ENCODE measurements at places on chromosomes 6 and 20.

GRCh38 chr6:36853325-36853724 is 14.1 kb upstream of the CPNE5 start:
- peak; percentile 73 for DNase-seq

- no peak for DNase-seq
These were observed 15.1 kb upstream of the TMEM217 start for GRCh38 chr6:37272834-37273566.

DNA sequence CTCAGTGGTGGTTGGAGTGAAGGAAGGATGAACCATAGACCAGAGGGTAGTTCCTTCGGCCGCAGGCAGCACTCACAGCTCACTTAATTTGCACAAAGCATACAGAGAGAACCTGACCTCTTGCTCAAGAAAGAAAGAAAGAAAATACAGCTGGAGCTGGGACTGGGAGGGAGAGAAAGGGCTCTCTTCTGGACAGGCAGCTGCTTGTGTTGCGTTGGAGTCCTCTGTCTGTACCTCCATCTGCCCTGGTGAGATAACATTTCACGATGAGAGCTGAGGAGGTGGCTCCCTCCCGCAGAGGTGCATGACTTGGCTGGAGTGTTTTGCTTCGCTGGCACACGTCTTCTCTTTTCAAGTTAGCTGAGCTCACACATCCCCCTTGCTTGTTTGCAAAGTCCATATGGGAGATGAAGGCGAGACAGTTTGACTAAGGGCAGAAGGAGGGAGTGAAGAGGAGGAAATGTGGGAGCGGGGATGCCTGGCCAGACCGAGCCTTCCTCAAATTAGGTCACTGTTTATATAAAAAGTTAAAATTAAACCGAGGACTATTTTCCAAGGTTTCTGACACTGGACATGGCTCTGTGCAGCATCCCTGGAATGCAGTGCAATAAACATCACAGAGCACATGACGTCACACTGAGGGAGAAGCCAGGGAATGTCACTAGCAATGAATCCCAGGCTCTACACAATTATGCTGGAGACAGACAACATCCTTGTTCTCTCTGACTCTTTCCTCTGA is 359.4 kb downstream of the CD83 start:
- DNase-seq = peak; percentile 90

DNA sequence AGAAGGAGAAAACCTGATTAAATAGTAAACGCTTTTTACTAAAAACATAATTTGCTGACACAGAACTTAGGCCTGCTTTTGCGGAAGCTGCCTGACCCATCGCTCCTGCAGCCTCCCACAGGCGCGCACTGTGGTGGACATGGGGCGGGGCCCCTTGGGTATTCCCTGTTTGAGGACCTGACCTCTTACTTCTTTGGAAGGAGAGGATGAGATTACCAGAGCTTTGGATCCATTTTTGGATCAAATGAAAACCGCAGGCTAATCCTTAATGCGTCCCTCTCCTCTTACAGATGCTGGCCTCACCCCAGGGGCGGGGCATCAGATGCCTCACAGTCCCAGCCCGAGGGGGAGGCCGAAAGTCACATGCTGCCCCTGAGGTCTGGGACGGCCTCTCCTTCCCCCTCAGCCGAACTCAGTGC is 151.0 kb downstream of the SCML4 start:
- DNase-seq = no peak

GRCh38 chr20:41141153-41141815 is 3.9 kb downstream of the PLCG1 start:
- peak; percentile 42 for DNase-seq

GRCh38 chr6:42509765-42510164 is 54.1 kb upstream of the UBR2 start:
- no peak for DNase-seq

- DNase-seq = peak; percentile 19
These were observed 211.9 kb downstream of the FOXC1 start for GRCh38 chr6:1821513-1822183.
